ENCODE measurements at places on chromosomes 7 and 10. TPM values are rescaled to one million over a fixed set of nuclear protein-coding genes. Genes with fewer than 3 reads are reported as not detected.
A peak's percentile ranks its signal among the peaks of the same experiment; 100 is the strongest.

Gene CTAGE8
- total RNA-seq: 7.3 TPM

Gene ANXA8
- total RNA-seq: 25.6 TPM

GRCh38 chr10:35640951-35641675 is 983 bp downstream of the FZD8 start:
- peak; percentile 93 for DNase-seq

- DNase-seq: no peak
Observed at GRCh38 chr7:94183289-94183749, 179.2 kb upstream of the BET1 start.

DNA sequence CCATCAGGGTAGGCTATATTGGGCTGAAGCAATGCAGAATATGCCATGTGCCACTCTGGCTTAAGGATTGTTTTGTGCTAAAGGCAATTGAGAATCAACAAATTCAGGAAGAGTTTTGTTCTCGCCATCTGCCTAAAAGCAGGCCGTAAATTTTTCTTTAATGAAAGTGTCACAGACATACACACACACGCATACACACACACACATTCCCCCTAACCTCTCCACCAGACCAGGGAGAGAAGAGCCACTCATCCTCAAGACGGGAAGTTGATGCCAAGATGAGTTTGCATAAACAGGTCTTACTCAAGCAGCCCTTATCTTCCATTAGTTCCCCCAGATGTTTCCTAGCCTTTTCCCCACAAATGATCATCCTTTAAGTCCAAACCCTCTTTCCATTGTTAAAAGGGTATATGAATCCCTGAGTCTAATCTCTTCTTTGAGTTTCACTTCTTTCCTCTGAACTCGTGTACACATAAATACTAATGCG is 59.6 kb upstream of the TRIM24 start:
- no peak for DNase-seq

DNA sequence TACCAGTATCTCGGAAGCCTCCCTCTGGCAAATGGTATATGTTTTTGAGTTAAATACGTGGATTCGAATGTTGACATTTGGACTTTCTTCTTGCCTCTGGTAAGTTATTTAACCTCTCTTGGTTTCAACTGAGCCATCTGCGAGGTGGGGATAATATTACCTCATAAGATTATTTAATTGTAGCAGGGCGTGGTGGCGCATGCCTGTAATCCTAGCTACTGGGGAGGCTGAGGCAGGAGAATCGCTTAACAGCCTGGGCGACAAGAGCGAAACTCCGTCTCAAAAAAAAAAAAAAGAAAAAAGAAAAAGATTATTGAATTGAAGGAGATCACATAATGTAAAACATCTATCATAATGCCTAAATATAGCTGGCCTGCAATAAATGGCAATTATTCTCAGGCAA is 396 bp upstream of the TAF5 start:
- no peak for DNase-seq

DNA sequence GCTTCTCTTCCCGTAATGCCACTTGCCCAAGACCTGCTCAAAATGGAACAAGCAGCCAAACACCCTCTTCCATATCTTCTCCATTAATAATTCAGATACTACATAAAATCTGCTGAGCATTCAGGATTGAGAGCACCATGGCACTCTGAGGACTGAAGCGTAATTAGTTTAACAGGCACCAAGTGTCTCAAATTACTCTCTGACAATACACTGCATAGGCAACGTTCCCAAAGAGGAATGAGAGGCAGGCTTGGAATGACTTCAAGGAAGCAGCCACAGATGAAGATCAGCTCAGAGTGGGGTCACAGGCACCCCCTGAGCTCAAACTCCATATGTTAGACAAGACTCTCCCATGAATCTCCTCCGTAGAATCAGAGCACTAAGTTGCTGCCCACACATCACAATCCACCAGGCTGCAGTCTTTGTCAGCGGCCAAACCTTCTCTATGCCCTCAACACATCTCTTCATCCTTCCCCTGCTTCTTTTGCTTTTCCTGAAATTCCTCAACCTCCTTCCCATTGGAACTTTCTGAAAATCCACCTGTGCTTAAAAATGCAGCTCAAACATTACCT is 4.7 kb upstream of the ABLIM1 start:
- no peak for DNase-seq

DNA sequence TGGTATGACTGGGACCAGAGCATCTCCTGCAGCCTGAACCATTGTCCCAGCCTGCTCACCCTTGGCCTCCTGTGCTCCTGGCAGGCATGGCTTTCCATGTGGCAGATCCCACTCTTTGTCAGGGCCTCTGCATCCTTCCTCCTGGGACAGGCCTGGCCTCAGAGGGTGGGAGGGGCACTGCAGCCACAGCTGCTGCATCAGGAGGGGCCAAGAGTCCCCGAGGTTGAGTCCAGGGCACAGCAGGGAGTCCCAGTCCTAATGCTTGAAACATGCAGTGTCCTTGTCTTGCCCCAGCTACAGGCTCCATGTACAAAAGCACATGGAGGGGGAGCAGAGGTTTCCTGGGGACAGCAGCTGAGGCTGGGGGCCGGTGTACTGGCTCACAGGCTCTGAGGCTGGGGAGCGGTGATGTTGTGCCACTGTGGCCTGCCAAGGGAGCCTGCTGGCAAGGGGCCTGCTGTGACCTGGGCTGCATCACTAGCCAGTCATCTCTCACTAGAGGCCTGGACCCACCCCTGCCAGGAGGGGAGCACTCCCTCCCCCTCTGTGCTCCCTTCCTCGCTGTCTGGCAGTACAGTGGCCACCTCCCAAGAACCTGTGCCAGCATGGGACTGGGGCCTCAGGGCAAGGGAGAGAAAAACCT is 144.8 kb downstream of the ZNF248 start:
- no peak for DNase-seq

GRCh38 chr10:1010703-1011102 is 15.0 kb downstream of the IDI2 start:
- DNase-seq: no peak
